ENCODE measurements at places on chromosomes 16 and 17.
A peak's percentile ranks its signal among the peaks of the same experiment; 100 is the strongest.

DNA sequence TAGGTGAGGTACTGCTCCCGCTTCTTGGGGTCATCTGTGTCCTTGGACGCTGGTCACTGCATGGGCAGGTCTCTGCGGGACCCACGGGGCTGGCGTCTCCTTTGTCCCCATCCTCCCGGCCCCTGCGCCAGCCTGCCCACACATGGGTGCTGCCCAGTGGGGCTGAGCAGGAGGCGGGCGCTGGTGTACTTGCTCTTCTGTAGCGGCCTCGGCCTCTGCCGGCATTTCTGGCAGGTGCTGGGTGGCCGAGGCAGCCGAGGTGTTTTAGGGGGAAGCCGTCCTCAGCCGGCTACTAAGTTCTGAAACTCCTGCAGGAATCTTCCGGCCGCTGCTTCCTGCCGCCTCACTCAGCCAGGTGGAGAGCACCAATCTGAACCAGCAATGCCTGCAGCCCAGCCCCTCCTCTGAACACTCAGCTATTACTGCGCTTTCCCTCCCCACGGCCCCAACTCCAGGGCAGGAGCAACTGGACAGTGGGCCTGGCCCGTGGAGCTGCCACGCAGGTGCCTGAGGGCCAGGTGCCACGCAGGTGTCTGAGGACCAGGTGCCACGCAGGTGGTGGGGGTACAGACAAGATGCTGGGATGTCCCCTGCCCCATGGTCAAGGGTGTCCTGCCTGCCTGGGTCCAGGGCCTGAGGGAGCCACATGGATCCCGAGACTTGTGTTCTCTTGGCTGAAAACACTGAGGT, 10.0 kb downstream of the DECR2 start:
- DNase-seq, result no peak

GRCh38 chr17:44979426-44979995, 11.4 kb upstream of the C1QL1 start:
- DNase-seq, result no peak

DNA sequence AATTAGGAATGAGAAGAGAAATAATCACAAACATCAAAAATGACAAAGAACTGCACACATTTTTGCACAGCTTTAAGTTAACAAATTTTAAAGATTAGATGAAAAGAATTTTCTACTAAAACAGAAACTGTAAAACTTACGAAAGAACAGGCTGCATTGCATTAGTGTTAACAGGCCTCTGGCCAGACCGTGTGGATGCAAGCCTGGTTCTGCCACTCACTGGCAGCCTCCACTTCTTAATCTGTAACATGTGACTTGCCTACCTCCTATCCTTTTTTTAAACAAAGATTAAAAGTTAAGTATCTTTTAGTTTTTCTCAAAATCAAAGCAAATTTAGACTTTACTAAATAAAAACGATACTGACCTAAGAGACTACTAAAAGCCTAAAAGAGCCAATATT, 37.5 kb downstream of the CREBBP start:
- no peak for DNase-seq

DNA sequence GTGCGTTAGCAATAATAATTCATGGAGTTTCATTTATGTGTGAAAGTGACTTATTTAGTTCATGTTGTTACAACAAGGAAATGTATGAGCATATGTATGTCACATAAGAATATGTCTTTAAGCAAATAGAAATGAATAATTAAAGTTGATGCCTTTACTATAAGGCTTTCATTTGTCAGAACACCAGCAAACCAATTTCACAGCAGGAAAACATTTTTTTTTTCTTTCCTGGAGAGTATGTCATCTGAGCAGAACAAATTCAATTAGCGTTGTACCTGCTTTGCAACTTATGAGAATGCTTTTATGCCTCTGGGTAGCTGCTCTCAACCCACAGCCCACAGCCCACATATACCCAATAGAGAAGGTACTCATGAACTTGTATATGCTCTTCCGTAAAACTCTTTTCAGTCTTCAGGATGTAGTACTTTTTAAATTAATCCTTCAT, 26.3 kb upstream of the APOH start:
- peak; percentile 23 for DNase-seq

GRCh38 chr17:17959520-17960361, 12.5 kb downstream of the TOM1L2 start:
- peak; percentile 77 for DNase-seq

DNA sequence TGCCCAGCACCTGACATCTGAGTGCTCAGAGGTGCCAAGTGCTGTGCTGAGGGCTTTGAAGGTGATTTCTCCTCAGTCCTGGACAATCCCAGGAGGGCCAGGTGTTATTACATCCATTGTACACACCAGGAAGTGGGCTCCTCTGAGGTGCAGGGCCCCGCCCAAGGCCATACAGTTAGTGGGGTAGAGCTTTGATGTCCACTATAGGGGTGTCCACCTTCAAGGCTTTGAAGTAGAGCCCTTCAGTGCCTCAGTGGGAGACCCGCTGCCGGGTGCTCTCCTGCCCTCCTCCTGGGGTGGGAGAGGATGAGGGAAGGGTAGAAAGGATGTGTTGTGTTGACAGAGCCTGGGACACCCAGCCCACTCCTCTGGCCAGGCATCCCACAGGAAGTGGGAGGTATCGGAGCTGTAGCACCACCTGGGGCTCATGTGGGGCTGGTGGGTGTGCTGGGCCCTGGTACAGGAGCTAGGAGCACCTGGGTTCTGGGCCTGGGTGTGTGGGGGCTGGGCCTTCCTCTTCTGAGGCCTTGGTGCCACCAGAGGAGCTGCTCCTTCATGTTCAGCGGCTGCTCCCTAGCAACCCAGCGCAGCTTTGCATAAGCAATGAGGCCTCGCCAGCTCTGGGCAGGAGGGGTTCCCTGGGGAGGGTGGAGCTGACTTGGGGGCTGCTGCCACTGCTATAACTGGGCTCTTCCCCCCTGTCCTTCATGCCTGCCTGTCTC, 7.4 kb downstream of the LASP1 start:
- peak; percentile 48 for DNase-seq

- DNase-seq, result no peak
Observed at GRCh38 chr16:24150282-24150681, 105.9 kb upstream of the CACNG3 start.

DNA sequence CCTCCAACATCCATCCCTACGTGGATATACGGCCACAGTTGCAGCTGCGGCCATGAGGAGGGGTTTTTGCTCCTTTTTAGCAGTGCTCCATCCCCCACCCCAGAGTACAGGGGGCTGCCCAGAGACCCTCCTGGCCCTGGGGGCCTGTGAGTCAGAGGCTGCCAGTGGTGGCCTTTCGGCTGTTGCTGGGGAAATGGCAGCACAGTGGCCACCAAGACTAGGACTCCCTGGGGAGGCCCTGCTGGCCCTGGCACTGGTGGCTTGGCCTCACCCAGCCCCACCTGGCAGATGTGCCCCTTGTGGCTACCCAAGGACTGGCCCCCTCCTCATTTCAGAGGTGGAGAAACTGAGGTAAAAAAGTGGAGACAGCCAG, 29.1 kb downstream of the RAI1 start:
- DNase-seq, result peak; percentile 3

GRCh38 chr17:72422505-72423285, 301.9 kb downstream of the SOX9 start:
- peak; percentile 40 for DNase-seq

- peak; percentile 75 for DNase-seq
Observed at GRCh38 chr16:17423221-17423620, 47.5 kb downstream of the XYLT1 start.

- DNase-seq, result peak; percentile 76
Observed at GRCh38 chr17:39235555-39236449, 10.1 kb upstream of the STAC2 start.

GRCh38 chr16:3091551-3091950, 7.5 kb downstream of the ZSCAN10 start:
- no peak for DNase-seq

DNA sequence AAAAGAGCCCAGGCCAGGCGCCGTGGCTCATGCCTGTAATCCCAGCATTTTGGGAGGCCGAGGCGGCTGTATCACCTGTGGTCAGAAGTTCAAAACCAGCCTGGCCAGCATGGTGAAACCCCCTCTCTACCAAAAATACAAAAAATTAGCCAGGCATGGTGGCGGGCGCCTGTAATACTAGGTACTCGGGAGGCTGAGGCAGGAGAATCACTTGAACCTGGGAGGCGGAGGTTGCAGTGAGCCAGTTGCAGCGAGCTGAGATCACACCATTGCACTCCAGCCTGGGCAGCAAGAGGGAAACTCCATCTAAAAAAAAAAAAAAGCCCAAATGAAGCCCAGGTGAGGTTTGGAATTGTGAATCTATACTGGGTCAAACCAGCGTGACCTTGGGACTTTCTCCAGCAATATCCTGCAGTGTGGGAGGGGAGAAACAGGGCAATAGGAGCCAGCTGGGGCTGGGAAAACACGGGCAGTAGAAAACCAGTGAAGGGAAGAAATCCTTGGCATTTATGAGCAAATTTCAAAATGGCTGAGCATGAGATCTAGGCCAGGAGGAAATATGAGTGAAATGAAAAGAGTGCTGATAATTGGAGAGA, 8.2 kb upstream of the DHX8 start:
- no peak for DNase-seq

DNA sequence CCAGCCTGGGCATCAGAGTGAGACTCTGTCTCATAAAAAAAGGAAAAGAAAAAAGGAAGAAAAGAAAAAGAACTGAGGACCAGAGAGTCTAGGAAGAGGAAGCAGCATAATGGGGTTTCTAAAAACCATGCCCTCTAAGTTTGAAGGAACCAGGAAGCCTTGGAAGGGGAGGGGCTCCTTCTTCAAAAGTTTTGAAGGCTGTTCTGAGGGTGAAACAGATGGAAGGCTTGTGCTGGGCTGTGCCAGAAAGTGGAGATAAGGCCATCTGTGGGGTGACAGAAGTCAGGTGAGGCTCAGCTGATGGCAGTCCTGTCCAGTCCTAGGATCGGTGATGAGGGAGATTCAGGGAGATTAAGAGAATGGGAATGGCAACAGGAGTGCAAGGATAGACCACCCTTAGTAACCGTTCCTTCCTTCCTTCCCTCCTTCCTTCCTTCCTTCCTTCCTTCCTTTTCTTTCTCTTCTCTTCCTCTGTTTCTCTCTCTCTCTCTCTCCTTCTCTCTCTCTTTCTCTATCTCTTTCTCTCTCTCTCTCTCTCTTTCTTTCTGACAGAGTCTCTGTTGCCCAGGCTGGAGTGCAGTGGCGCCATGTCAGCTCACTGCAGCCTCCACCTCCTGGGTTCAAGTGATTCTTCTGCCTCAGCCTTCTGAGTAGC, 182.6 kb downstream of the NTN1 start:
- DNase-seq, result no peak

DNA sequence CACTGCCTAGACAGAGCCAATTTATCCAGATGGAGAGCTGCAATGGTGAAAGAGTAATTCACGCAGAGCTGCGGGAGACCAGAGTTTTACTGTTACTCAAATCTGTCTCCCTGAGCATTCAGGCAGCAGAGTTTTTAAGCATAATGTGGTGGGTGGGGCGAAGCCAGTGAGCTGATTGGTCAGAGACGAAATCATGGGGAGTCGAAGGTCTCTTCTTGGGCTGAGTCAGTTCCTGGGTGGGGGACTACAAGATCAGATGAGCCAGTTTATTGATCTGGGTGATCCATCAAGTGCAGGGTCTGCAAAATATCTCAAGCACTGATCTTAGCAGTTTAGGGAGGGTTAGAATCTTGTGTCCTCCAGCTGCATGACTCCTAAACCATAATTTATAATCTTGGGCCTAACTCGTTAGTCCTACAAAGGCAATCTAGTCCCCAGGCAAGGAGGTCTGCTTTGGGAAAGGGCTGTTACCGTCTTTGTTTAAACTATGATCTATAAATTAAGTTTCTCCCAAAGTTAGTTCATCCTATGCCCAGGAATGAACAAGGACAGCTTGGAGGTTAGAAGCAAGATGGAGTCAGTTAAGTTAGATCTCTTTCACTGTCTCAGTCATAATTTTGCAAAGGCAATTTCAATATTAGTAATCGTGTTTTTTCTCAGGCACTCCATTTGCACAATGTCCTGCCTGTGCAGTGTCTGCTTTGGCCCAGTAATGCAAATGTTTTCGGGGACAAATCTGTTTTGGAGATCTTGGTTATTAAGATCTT, 27.0 kb downstream of the PIGL start:
- DNase-seq, result no peak

DNA sequence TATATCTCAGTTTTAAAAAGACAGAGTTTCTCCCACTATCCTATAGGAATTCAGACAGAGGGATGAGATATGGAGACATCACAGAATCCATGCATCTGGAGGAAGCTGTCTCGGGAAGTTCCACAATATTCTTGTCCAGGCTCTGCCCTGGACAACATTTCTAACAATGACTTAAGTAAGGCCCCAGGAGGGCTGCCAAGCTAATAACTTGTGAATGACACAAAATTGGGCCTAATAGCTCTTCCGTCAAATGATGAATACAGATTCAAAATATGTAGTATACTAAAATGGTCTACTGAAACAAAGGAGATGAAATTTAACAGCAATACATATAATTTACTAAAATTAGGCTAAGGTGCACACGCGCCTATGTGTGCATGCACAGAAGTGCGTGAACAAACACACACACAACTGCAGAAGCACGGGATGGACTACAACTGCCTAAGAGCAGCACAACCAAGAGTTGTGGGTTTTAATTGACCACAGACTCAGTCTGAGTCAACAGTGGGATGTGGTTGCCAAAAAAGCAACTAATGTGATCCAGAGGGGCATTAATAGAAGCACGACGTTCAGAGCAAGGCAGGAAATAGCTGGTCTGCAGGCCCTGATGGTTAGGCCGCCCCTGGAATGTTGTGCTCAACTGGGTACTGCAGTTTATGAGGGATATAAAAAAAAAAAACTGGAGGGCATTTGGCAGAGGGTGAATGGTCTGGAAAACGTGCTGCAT, 26.3 kb upstream of the HS3ST2 start:
- DNase-seq, result peak; percentile 52

GRCh38 chr16:66366433-66367299, at the start of gene CDH5:
CDH5 (plus strand) TSS chr16:66366691; CDS start chr16:66379338, 12,647 bp downstream.
- peak; percentile 39 for DNase-seq

DNA sequence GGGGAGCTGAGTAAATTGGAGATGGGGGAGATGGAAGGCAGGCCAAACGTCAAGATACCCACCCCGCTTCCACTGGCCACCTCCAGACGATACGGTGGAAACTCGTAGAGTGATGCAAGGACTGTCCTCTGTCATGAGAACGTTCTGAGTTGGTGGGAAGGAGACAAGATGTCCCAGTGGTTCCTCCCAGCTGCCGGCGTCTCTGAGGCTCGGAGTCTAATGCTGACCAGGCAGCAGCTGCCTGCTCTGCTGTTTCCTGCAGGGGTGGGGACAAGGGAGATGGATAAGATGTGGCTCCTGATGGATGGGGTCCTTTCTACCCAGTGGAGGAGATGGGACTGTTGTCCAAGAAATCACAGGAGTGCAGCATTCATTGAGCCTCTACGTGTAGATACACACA, 28.2 kb upstream of the C1QL1 start:
- no peak for DNase-seq

- no peak for DNase-seq
Observed at GRCh38 chr17:17382971-17383370, 79.8 kb downstream of the NT5M start.

GRCh38 chr16:15564604-15565339, 78.2 kb downstream of the MARF1 start:
- no peak for DNase-seq
